AML-193 (cell line): ENCODE measurements at places on chromosomes 13 and 19.

DNA sequence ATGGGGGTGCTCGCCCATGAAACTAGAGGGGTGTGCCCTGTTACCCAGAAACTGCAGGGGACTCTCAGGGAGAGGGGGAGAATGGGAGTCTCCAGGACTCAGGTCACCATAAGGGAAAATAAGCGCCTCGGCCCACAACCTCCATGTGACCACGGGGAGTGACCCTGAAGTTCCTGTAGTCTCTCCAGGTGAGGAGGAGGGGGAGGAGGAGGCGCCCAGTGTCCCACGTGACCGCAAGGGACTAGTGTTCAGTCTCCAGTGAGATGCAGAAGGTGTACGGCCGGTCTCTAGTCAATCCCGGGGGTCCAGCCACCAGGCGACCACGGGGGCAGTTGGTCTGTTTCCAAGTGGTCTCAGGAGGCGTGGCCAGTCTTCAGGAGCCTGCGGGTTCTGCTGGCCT is 16.0 kb downstream of the TM6SF2 start:
- DNase-seq, result no peak

DNA sequence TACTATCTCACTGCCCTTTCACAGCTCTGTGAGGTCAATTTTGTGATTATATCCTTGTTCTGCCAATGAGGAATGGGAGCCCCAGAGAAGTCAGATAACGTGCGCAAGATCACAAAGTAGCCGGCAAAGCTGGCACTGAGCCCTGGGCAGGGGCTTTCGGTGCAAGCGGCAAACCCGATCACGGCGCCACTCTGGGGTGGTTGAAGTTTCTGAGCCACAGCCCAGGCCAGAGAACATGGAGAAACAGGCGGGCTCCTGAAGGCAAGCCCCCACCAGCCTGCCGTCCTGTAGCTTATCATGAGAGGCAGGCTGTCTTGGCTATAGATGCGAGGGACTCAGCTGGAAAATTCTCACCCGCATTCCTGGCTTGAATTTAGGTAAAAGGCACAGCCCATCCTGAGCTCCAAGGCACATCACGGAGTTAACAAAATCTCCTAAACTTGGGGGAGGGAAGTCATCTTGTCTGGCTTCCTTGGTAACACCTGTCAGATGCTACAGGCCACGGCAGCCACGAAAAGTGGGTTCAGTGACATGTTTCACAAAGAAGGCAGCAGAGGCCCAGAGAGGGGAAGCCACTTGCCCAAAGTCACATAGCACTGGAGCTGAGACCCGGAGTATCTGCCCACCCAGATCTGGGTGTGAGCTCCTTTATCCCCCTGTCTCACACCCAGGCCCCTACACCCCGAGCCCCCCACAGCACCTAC is 12.5 kb downstream of the TNNT1 start:
- DNase-seq, result no peak

DNA sequence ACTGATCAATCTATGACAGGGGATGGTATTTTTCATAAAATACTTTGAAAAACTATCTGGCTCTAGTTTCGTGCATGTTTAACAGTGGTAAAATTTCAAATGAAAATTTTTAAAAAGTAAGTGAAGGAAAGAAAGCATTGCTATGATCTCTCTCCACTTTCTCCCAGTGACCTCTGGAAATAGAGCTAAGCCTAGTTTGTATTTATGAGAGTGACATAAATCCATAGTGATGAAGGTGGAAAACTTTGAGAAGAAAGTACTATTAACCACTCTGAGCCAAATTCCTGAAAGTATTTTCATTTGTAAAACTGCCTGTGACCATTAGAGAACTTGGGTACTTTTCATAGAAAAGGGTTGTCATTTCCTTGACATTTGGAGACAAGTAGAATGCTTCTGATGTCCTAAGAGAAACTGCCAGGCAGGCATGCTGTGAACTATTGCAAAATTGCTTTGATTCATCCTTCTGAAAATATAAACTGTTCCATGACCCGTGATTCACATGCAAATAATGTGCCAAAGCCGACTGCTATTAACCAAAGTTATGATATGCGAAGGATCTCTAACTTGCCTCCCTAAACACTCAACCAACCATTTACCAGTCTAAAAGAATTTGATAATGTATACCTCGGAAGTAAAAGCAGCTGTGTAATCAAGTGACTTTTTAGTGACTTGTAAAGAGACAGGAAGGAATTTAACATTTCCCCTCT is 133.2 kb downstream of the VWA8 start:
- DNase-seq, result no peak

GRCh38 chr19:34975056-34975455 is 11.0 kb upstream of the ZNF792 start:
- DNase-seq, result no peak

DNA sequence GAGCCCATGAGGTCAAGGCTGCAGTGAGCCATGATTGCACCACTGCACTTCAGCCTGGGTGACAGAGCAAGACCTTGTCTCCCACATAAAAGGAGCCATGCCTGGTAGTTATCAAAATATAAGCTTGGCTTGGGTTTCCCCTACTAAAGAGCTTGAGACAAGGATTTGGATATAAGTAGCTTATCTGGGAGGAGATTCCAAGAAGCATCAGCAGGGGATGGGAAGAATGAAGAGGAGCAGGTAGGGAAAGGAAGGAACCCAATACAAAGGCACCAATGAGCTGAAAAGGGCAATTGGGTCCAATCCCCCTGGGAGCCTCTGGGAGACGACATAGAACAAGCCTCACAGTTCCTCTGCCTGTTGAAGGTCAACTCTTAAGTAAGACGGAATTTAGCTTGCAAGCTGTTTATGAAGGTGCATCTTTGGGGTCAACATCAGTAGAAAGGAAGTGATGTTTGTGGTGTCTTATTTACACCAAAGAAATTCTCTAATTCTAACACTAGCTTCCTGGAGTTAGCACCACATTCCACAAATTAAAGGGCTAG is 7.4 kb upstream of the CLEC4G start:
- no peak for DNase-seq

DNA sequence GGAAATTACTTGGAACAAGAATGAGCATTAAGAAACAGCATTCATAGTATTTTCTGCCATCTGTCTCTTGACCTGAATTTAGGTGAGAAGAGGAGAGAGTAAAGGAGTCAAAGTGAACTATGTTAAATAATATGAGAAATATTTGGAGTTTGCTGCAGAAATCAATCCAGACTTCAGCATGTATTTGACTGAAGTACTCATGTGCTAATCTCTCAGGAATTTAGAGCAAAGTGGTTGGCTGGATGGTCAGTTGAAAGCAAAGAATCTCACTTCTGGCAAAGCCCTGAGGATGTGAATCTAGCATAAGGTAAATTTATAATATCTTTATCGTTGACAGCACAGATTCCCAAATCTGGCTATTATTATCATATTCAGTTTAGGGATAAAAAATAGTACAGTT is 394.3 kb downstream of the PCDH17 start:
- no peak for DNase-seq

DNA sequence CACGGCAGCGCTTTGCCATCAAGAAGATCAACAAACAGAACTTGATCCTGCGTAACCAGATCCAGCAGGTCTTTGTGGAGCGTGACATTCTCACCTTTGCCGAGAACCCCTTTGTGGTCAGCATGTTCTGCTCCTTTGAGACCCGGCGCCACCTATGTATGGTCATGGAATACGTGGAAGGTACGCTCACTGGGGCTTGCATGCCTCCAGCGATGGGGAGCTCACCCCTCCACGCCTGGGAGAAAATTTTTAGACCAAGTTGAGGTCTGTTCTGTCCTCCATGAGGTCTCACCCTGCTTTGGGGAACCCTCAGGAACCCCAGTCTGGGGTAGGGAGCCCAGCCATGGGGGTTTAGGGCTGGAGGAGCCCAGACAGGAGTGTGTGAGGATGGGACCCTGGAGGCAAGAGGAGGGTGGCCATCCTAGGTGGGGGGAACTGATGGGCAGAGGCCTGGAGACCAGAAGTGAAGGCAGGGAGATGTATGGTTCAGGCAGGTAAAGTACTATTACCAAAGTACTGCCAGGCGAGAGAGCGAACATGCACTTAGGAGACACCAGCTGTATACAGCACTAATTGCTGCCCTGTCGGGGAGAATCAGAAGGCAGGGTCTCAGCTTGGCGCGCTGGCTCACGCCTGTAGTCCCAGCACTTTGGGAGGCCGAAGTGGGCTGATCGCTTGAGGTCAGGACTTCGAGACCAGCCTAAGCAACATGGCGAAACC is 22.3 kb upstream of the PIK3R2 start:
- no peak for DNase-seq

- DNase-seq, result no peak
Measured at GRCh38 chr19:54415208-54415900, at the start of gene TTYH1. Gene TTYH1 (plus strand): TSS chr19:54415464. CDS start chr19:54415553, 89 bp downstream.

- DNase-seq, result peak; percentile 46
Measured at GRCh38 chr19:28633319-28634018, 579.5 kb downstream of the UQCRFS1 start.

- no peak for DNase-seq
Measured at GRCh38 chr13:76687467-76687866, 198.7 kb downstream of the KCTD12 start.

GRCh38 chr19:33063356-33063752 is 1.3 kb downstream of the RHPN2 start:
- no peak for DNase-seq

- DNase-seq, result peak; percentile 6
Measured at GRCh38 chr19:40521276-40521675, 54.5 kb downstream of the SPTBN4 start.

- DNase-seq, result no peak
Measured at GRCh38 chr19:49689133-49690078, at the start of gene ADM5. Gene ADM5 (plus strand): TSS chr19:49689594. CDS start chr19:49689838, 244 bp downstream.

- DNase-seq, result no peak
Measured at GRCh38 chr19:48540110-48540509, 11.9 kb upstream of the SULT2B1 start.

DNA sequence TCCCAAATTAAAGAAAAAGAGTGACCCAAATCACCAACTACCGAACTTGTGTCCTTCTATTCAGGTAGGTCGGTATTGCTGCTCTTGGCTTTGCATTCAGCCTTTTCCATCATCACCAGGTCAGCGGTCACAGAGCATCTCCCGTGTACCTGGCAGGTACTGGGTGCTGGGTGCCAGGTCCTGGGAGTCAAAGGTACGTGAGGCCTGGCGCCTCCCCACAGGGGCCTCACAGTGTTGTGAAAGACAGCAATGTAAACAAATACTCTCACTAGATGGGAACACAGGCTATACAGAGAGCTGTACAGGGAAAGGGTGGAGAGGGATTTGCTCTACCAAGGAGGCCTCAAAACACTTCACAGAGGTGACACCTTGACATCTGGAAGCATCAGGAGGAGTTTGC is 86.7 kb downstream of the ZIC5 start:
- no peak for DNase-seq

DNA sequence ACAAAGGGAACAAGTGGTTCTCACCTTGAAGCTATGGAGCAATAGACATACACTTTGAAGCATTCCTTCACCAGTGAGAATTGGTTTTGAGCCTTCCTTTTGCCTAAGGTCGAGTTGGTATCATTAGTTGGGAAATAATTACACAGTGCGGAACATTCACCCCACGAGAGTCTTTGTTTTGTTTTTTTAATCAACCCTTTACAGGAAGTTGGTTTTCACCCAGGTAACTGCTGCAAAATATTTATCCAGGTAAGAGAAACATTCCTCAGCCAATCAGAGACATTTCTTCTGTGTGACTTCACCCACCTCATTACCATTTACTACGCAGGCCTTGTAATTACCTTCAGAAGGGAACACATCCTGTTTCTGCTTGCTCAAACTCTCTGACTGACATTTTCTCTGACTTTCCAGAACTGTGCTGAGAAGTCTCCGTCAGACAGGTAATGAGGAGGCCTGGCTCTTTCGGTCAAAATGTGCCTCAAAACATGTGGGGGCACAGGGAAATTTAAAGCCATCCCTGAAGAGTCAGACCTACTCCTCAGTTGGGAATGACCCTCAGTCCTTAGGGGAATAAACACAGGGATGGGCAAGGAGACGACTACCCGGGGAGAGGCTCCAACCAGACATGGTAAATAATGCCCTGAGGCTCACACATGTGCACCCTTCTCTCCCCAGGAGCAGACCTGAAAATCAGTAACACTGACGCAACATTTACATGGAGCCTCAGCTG is 22.7 kb upstream of the SERP2 start:
- no peak for DNase-seq

DNA sequence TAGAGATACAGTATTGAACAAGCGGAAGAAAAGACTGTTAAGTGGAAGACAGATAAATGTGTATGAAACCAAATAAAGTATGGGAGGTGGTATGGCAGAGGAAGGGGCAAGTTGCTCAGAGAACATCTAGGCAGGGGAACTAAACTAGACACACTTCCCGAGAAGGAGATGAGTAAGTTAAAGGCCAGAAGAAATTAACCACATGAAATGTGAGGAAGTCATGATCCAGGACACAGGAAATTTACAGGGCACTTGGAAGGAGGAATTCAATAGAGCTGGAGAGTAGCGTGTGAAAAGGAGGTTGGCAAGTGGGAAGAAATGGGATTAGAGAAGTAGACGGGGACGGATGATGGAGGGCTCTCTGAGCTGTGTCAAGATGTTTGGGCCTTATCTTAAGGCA is 208.8 kb downstream of the COG6 start:
- no peak for DNase-seq

GRCh38 chr19:295687-296370 is 4.6 kb upstream of the PLPP2 start:
- DNase-seq, result no peak

DNA sequence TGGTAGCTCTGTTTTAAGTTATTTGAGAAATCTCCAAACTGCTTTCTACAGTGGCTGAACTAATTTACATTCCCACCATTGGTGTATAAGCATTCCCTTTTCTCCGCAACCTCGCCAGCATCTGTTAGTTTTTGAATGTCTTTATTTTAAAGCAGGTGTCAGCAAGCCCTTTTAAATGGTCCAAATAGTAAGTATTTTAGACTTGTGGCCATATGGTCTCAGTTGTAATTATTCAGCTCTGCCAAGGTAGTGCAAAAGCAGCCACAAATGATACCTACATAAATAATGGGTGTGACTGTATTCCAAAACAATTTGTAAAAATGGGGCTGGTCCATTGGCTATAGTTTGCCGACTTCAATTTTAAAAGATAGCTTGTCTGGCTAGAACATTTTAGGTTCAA is 58.7 kb upstream of the TMTC4 start:
- DNase-seq, result no peak

DNA sequence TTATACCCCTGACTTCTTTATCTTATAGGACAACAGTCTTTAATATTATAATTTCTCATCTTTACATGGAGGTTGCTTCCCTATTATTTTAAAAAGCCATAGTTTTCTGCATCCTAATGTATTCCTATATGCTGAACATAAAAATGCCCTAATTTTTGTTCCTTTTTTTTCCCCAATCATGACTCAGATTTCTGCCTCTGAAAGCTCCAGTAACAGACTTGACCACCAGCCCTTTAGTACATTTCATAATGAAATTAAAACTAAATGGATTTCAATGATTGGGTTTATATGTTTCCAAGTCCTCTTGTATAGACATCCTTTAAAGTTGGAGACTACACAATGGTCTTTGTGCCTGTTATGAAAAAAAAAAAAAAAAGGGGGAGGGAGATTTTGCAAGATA is 712.5 kb downstream of the DIAPH3 start:
- no peak for DNase-seq

GRCh38 chr13:67763384-67763783 is 533.2 kb upstream of the PCDH9 start:
- DNase-seq, result no peak
